ENCODE measurements at places on chromosomes 11 and 22.

GRCh38 chr11:59818572-59818971 is 8.0 kb upstream of the MRPL16 start:
- no peak for DNase-seq

DNA sequence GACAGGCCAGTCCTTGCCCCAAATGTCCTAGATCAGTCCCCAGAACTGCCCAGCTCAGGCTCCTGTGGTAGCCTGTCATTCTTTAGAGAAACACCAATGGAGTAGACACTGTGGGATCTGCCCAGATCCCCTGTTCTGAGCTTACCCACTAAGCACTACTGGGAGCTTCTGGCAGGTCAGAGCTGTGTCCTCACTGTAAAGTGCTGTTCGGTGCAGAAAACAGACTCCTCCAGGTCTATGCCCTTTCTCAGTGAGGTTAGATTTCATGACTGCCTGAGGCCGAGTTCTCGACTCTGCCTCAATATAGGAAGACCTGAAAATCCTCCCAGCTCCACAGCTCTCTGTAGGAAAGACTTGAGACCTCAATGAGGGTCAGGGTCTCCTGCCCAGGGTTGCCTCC is 67.5 kb upstream of the IGLL5 start:
- no peak for DNase-seq

DNA sequence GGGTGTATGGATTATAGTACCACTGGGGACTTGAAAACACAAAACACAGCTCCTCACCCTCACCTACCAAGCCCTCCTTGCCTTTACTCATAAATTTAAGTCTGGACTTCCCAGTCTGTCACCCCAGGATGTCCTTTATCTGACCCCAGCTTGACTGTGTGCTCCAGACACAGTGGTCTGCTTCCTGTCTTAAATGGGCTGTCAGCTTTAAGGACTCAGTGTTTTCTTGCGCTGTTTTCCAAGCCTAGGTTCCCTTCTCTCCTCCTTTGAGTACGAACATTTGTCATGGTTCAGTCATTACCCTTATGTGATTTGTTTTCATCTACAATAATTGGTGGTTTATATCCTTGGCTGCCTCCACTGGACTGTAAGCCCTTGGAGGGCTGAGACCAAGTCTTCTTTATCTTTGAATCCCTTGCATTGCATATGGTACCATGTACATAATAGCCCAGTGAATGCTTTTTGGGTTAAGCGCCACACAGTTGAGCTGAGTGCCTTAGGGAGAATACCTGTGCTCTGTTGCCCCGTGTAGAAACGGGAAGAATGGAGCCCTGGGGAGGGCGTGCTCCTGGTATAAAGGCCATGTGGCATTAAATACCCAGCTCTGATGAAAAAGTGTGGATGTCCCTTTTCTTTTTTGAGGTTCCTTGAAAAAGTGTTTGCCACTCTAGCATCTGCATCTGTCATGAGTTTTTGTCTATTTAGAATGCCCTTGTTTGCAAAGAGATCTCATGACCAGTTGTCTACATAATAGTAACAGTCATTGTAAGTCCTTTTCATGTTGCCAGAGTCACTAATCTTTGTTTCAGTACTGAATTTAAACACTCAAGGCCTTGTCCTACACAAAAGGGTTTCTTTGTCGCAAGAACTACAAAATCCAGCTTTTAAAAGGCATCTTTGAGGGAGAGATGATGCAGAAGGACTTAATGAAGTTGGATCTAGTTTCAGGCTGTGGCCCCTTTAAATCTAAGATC is 14.0 kb downstream of the PANX1 start:
- no peak for DNase-seq

- DNase-seq = no peak
Measured at GRCh38 chr11:65298131-65298535, 16.5 kb upstream of the CDC42EP2 start.

GRCh38 chr22:17158568-17159503 is at the start of gene HDHD5:
Gene HDHD5 (minus strand): TSS chr22:17159277. CDS start chr22:17159251, 26 bp downstream.
- peak; percentile 74 for DNase-seq

DNA sequence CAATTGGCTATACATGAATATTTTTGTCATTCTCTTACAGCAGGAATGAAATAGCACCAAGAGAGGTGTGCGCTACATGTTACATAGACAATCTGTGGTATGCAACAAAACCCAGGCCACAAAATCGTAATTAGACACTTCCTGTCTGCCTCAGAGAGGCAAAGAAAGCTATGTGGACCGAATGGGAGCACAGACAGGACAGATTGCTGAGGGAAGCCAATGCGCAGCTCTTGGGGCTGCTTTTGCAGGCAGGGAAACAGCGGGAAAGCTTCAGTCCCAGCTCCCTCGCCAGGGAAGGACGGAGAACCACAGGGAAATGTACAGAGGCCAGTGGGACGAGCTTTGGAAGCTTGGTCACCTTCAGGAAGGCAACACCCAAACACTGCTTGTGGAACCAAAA is 40.9 kb downstream of the SERPINH1 start:
- DNase-seq = no peak

DNA sequence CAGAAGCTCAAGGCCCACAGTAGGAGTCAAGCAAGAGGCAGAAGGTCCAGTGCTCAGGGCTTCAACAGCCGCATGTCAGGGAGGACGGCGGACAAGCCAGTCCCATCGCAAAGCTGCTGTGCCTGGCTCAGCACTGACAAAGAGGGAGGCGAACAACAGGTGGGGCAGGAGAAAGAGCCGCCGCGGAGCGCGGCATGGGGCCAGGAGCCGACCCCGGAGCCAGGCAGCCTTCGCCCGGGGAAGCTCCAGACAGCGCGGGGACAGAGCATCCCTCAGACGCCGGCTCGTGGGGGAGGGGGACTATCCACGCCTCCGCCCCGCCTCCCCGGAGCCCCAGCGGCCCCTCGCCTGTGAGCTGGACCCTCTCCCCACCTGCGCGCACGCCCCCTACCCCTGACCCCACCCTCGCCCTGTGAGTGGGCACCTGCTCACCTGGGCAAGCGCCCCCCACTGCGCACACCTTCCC is 369 bp downstream of the DHCR7 start:
- DNase-seq = peak; percentile 31

DNA sequence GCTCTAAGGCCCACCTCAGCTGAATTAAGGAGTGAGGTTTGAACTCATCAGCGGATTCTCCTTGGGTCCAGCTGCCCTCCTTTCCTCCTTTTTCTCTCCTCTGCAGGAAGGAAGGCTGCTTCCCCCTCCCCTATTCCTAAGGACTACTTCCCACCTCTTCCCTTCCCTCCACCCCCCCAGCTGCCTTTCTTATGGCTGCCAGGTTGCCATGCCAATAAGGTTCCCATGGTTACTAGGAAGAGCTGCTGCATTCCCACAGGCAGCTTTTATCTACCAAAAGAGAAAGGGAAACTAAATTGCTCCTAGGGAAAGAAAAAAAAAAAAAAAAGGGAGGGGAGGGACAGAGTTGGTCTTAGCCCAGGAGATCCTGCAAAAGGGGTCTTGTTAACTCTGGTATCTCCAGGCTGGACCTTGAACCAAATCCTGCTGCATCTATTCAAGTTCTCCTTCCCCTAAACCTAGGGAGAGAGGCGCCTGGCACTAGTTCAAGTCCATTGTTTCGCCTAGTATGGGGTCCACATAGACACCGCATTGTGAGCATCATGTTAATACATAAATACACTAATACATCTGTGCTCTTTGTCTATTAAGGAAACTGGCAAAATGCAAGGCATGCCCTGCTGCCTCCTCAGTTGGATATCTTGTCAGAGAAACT is 21.2 kb upstream of the FEZ1 start:
- no peak for DNase-seq

DNA sequence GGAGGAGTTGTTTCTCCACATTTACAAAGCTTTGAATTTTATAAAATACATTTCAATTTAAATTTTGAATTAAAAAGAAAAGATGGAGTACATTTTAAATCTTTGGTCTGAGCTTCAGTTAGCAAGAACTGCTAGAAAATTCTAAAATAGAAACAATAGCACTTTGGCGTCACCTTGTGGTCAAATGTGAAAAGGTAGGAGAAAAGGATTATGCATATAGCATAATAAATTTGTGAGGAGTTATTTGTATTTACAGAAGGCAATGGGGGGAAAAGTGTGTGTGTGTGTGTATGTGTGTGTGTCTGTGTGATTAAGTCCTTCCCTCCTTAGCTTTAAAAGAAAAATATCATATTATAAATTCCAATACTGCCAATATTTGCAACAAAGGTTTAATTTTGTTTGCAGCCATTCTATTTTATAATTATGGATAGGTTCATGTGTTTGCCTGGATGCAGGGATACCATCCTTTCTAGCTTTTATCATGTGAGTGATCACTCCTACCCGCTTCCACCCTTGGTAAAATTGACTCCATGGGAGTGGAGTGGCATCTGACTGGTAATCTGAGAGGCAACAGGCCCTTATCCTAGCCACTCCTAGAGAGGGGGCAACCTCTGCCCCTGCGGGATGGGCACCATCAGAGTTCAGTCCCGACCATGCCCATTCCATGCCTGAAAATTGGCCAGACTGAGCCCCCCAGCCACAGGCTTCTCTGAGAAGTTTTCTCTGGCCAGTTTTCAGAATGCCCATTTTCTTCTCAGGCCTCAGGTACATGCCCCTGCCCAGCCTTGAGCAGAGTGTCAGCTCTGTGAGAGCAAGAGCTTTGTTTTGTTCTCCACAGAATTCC is 13.6 kb upstream of the LGR4 start:
- no peak for DNase-seq

GRCh38 chr22:31491218-31491962 is 1.7 kb upstream of the EIF4ENIF1 start:
- DNase-seq = no peak

- no peak for DNase-seq
Measured at GRCh38 chr11:25787416-25787815, 544.5 kb upstream of the ANO3 start.

- peak; percentile 5 for DNase-seq
Measured at GRCh38 chr22:38461414-38462081, 6.3 kb upstream of the KDELR3 start.

- DNase-seq = no peak
Measured at GRCh38 chr11:13367115-13367514, 89.5 kb downstream of the BMAL1 start.

DNA sequence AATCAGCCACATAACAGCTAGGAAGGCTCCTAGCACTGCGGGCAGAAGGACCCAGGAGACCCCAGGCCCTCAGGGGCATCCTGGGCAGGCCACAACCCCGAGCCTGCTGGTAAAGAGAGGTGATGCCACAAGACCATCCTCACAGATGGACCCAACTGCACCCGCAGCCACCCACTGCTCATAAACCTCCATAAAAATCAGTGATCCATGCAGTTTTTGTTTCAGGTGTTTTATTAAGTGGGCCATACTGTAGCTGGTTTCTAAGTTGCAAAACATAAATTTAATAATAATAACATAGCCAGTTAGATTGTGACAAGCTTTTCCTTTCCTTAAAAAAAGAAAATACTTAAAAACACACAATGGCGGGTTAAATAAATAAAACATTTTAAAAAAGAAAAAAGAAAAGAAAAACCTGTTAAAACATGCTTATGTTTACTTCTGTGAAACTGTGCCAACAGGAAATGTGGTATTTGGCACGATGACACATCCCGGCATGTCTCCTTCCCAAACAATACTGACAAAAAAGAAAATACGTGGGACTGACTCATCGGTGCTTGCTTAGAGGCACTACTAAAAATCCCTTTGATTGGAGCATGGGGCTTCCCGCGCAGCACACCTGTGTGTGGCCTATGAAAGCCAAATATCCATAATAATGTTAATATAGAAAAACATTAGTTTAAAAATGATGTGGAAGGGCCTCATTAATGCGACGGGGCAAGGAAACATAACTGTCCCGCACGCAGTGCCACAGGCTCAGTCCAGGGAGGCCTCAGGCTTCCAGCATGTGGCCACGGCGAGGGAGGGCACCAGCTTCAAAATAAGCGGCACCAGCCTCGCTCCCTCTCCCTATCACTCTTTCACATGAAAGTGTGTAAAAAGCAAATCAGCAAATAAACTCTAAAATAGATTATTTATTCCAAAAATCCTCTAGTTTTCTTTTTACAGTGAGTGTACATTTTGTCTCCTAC is 47.5 kb upstream of the SCUBE2 start:
- no peak for DNase-seq

DNA sequence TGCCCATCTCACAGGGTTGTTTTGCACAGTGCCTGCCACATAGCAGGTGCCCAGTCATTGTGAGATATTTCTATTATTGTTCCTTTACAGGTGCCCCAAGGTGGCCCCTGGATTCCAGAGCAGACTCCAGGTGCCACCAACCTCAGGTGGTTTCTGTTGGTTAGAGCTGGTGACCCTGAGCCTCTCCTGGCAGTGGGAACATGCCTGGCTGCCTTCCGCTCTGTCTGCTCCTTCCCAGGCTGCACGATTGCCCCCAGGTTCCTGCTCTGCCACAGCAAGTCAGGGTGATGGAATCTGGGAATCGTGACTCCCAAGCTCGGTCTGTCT is 12.6 kb upstream of the OMP start:
- no peak for DNase-seq

DNA sequence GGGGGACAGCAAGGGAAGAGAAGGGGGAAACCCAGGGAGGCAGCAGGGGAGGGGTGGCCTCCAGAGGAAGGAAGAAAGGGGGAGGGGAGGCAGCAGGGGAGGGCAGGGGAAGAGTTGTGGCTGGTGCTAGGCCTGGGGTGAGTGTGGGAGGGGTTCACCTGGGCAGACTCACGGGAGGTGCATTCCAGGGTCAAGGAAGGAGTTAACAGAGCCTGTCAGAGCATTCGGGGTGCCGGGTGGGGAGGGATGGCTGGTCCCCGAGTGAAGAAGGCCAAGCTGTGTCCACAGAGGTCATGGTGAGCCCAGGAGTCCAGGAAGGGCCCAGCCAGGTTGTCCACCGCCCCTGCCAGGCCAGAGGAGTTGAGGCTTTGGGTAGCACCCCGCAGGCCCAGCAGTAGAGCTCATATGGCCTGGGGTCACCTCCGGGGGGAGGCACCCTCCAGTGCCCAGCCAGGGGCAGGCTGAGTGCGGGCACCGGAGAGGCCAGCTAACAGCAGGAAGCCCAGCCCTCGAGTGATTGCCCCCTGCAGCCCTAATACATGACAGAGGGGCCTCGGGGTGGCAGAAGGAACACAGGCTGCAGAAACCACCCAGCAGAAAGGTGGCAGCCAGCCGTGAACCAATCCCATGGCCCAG is 31.1 kb upstream of the PPARA start:
- no peak for DNase-seq

- DNase-seq = no peak
Measured at GRCh38 chr11:112785719-112786118, 175.5 kb upstream of the NCAM1 start.

GRCh38 chr22:27512283-27512761 is 289.2 kb downstream of the MN1 start:
- no peak for DNase-seq

- no peak for DNase-seq
Measured at GRCh38 chr11:68683536-68684384, 584 bp upstream of the GAL start.

DNA sequence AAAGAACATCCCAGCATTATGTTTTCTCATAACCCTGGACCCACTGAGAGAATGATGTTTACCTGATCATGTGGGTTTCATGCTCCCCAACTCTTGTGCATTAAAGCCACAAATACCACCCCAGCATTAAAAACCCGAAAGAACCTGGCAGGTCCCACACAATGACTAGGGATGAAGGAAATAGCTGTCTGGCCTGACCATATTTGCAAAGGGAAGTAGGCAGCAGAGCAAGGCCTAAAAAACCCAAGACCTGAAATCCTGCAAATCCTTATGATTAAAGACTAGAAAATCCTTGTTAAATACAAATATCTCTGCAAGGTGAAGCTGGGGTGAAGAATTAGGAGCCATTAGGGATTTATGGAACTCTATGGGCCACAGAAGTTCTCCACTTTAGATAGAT is 23.7 kb downstream of the PAK1 start:
- DNase-seq = no peak

All from stimulated activated CD8-positive, alpha-beta memory T cell treated with anti-CD3 and anti-CD28 coated beads, Interleukin-15, amount 100 ng/mL, for 4 hours (primary cell).